Mucosa of descending colon (tissue), 3 donors: ENCODE measurements at places on chromosomes 2 and 18. TPM values are rescaled to one million over a fixed set of nuclear protein-coding genes. Genes with fewer than 3 reads are reported as not detected.

GRCh38 chr2:24076849-24077534 lies 866 bp upstream of the SF3B6 start:
- DNase-seq: no peak

ABCG8 gene
- total RNA-seq: 0.87 TPM

DNA sequence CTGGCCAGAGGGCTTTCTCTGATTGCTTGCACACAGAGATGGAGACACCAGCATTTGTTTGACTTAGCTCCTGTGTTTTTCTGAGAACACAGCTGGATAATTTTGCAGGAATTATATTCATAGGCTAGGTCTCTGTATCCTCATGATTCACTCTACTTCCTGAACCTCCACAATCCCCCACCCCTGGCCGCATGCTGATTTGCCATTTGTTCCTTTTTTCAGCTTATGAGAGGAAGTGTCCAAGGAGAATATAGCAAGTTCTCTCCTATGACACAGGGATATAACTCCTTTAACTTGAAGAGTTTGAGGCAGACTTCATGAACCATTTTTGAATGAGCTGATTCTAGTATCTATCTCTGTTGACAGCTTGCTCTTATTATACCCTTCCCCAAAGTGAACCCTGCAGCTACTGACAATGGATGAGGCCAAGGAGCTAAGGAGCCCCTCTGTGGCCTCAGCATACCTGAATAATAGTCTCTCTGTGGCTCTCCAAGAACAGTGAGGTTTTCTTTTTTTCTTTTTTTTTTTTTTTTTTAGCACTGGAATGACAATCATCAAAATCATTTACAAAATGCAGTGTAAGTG lies 15.4 kb downstream of the CAVIN2 start:
- DNase-seq: no peak

CHST10 gene
- 9.8 TPM for total RNA-seq
